ENCODE measurements at places on chromosomes 1 and 21. TPM values are rescaled to one million over a fixed set of nuclear protein-coding genes. Genes with fewer than 3 reads are reported as not detected.
A peak's percentile ranks its signal among the peaks of the same experiment; 100 is the strongest.

Gene CELA3B
- not detected for total RNA-seq

Gene MR1
- 27.8 TPM for total RNA-seq

Gene PIK3R3
- 5.2 TPM for total RNA-seq

Gene AVPR1B
- not detected for total RNA-seq

Gene SPEN
- 114 TPM for total RNA-seq

DNA sequence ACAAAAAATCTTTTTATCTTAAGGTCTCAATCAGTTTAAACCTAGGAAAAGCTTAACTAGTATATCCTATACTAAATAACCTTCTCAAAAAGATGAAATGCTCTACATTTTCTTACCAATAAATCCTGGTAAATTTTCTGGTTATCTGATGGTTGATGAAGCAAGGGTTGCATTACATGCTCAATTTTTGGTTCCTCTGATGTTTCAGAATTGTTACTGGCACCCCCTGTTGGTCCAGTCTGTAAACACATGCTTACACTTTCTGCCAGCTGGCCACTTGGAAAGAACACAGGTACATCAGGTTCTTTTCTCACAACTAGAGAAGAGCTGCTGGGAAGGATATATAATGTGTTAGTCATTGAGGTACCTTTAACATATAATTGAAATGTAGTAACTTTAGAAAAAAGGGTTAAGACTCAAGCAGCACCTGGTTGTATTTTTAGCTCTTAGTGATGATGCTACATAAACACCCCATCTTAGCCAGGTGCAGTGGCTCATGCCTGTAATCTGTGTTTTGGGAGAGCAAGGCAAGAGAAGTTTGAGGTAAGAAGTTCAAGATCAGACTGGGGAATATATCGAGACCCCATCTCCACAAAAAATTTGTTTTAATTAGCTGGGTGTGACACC lies 30.9 kb upstream of the TAL1 start:
- DNase-seq, result peak; percentile 59
- no peak overlapping the region for H3K4me3 ChIP-seq
- no peak overlapping the region for H3K27ac ChIP-seq
- no peaks in the 10 kb centered on the region for H3K36me3 ChIP-seq
- H3K27me3 ChIP-seq, result no peaks in the 10 kb centered on the region

GRCh38 chr21:38773099-38774061 lies 32.3 kb upstream of the ETS2 start:
- H3K36me3 ChIP-seq, result no peaks in the 10 kb centered on the region
- peaks cover 23% of the 10 kb centered on the region for H3K27me3 ChIP-seq
- no peak for DNase-seq
- no peak overlapping the region for H3K27ac ChIP-seq
- H3K4me3 ChIP-seq, result no peak overlapping the region

DNA sequence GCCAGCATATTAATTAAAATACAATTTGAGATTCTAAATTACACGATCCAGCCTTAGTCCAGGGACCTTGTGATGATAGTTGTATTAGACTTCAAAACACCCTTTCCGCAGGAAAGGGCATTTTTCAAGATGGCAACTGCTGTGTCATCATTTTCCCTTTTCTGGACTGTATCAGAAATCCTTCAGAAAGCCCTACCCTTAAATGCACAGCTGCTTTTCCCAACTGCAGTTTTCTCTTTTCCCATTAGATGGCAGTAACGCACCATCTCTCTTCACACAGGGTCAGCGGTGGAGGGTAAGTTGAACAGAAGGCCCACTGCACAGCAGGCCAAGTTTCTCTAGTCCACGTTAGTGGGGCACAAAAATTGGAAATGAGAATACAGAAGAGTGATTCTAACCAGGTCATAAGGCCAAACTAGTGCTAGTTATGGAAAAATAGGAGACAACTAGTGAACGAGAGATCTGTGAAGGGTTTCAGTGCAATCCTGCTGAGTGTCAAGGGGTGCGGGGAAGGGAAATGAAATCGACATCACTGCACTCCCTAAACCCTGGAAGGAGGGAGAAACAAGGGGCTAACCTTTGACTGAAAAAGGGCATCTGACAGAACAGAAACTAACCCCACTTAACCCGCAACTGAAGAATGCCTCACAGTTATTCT lies 22.1 kb upstream of the TDRD10 start:
- peak; percentile 86 for DNase-seq
- H3K27me3 ChIP-seq, result no peaks in the 10 kb centered on the region
- H3K4me3 ChIP-seq, result no peak overlapping the region
- H3K4me1 ChIP-seq, result no peaks in the 10 kb centered on the region

DNA sequence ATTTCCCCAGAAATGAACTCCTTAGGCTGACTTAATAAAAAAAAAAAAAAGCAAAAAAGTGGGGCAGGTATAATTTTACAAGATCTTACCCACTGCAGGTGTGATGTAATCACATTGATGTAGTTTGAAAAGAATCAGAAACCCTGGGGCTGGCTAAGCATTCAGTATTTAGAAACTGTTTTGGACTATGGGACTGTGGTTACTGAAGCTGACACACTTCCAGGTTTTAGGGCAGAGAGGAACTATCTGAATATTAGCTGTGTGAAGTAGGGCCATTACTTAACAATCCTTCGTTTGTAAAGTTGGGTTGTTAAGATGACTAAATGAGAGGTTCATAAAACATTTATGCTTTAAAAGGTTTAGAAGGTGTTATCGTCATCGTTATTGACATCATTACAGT lies 165.3 kb downstream of the FASLG start:
- H3K36me3 ChIP-seq, result no peaks in the 10 kb centered on the region
- H3K27me3 ChIP-seq, result no peaks in the 10 kb centered on the region
- DNase-seq, result no peak
- H3K27ac ChIP-seq, result no peak overlapping the region
- H3K4me1 ChIP-seq, result peaks cover 12% of the 10 kb centered on the region

GRCh38 chr21:15063081-15063813 lies 1.6 kb downstream of the NRIP1 start:
- H3K4me3 ChIP-seq, result peak overlapping the region; percentile 68
- peak overlapping the region; percentile 73 for H3K27ac ChIP-seq
- no peak for DNase-seq
- H3K36me3 ChIP-seq, result no peaks in the 10 kb centered on the region
